ENCODE measurements at places on chromosomes 1 and 21.

DNA sequence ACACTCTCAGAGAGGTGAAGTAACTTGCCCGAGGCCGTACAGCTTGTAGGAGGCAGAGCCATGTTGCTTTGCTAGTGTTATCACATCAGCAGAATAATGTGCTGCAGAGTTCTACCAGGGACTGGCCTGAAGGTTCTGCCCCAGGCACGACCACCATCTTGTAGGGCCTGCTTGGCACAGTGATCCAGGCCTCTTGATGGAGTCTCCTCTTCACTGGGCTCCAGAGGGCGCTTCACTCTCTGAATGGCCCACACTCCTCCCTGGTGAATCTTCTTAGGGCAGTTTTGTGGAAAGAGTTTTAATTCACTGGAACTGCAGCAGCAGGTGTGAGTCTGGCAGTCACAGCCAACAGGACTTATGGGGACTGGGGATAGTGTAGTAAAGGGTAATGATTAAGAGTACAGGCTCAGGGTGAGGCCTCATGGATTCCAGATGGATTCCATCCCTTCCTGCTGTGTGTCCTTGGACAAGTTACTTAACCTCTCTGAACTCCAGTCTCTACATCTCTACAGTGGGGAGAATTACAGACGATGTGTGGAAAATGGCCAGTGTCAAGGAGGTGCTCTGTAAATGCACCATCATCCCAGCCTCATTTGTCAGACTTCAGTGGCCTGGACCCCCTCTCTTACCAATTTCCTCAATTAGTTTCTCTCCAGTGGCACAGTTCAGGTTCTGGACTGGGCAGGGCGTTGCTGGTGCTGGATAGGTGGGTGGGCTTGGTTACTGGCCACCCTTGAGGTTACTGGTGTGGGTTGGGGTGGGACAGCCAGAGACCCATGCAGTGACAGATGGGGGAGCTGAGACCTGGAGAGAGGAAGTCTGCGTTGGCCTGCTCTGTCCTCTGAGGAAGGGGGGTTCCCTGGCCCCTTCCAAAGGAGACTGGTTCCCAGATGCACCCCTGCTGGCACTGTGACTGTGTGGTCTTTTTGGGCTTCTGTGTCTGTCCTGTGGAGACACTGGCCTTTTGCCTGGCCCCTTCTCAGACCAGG, 45.9 kb upstream of the CSF3R start:
- no peak for DNase-seq

- no peak for DNase-seq
Measured at GRCh38 chr1:222310836-222311235, 237.1 kb downstream of the HHIPL2 start.

- DNase-seq, result no peak
Measured at GRCh38 chr1:209743145-209743482, 12.7 kb upstream of the TRAF3IP3 start.

GRCh38 chr1:205317311-205317917, 4.1 kb downstream of the NUAK2 start:
- no peak for DNase-seq

DNA sequence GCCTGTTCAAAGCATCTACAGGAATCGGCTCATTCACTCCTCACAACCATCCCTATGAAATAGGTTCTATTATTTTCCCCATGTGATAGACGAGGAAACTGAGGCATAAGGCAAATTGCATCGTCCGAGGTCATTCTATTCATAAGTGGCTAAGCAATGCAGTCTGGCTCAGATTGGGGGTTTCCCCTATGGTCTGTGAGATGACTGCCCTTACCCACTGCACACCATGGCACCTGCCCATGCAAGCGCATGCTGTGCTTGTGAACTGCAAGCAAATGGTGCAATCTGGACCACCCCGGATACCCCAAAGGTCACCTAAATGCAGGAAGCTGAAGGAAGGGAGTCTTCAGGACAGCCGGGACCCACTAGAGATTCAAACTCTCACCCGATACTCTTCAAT, 123.4 kb upstream of the SOD1 start:
- no peak for DNase-seq

DNA sequence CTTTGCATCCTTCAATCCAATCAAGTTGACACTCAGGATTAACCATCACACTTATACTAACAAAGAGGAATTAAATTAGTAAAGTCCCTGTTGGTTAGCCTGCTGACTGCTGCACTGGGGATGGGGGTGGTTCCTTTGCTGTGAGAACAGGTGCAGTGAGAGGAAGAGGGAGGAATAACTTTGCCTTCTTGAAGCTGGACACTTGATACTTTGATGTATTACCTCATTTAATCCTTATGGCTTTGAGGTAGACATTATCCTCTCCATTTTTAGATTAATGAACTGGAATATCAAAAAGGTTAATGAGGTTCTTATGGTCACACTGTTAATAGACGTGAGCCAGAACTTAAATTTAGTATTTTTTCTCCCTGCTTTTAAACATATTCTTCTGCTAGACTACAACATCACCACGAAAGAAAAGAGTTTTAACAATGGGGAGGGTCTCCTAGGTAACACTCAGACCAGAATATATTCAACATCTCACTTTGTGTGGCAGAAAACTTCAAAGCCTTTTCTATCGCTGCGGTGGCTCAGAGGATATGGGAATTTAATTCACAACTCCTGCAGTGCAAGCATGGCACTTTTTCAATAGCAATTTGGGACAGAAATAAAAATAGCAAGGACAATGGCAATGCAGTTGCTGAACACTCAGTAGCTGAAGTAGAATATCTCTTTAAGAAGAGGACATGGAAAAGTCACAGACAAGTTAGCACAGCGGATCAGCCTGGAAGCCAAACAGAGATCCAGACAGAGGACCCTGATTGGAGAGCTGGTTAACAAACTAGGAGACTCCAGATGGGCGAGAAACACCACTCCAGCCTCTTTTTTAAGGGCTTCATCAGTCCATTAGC, 68.8 kb upstream of the DNAH14 start:
- DNase-seq, result no peak

- DNase-seq, result no peak
Measured at GRCh38 chr1:54219688-54220003, 19.7 kb downstream of the MRPL37 start.

- DNase-seq, result no peak
Measured at GRCh38 chr1:105083611-105084010, 1333.9 kb downstream of the AMY1C start.

DNA sequence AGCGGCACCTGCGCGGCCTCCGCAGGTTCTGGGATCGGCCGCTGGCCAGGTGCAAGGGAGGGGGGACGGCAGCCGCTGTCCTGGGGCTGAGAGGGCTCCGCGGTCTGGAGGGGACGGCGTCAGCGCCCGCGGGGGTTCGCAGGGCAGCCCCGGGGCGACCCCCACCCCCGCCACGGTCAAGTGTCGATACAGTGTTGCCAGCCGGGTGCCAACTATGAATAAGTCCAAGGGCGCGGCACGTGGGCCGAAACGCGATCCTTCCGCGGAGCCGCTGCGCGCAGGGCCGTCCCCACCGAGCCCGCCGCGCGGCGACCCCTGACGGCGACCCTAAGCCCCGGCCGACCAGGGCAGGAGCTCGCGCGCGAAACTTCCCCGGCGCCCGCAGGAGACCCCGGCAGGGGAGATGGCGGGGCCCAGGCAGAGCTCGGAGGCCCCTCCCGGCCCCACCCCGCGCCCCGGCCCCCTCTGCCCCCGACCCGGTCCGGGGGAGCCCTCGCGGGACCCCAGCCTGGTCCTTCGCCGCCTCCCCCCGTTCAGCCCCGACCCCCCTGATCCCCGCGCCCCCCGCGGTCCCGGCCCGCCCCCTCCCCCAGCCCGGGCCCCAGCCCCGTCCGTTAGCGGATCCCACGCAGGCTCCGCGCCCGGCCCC, 586 bp upstream of the AGPAT3 start:
- no peak for DNase-seq

DNA sequence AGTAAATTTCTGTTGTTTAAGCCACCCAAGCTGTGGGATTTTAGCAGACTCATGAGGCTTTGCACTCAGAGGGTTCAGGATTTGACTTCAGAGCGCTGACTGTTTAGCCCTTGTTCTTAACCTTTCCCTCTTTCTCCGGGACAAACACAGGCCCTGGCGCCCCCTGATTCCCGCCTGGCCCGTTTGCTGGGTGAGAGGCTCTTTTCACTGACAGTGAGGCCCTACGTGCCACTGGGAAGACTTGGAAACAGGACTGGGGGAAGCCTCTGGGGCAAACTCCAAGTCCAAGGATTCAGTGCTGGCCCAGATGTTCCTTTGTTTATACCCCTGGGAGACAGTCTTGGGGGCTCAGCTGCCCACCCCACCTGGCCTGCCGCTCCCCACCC, 11.7 kb upstream of the TRIM63 start:
- no peak for DNase-seq

DNA sequence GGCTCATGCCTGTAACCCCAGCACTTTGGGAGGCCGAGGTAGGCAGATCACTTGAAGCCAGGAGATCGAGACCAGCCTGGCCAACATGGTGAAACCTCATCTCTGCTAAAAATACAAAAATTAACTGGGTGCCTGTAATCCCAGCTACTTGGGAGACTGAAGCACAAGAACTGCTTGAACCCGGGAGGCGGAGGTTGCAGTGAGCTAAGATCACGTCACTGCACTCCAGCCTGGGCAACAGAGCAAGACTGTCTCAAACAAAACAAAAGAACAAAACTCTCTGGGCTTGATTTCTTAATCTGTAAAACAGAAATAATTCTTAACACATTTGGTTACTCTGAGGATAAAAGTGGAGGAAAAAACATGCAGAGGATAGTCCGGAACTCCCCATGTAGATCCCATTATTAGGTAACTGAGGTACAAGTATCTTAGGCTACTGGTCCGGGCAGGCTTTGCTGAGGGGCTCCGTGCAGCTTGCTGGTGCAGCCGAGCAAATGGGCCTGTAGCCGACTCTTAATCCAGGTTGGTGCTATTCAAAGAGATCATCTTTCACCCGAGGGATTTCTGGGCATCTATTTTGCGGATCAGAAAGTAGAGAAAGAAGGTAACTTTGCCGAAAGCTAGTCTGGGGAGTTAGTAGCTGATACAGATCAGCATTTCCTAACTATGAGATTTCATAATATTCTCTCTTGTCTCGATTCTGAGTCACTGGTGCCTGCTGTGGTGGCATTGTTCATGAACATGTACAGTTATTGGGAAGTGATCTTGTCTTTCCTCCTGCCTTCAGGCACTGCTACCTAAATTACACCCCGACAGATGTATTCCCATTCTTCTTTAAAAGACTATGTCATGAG, 56.8 kb downstream of the NFIA start:
- DNase-seq, result no peak

DNA sequence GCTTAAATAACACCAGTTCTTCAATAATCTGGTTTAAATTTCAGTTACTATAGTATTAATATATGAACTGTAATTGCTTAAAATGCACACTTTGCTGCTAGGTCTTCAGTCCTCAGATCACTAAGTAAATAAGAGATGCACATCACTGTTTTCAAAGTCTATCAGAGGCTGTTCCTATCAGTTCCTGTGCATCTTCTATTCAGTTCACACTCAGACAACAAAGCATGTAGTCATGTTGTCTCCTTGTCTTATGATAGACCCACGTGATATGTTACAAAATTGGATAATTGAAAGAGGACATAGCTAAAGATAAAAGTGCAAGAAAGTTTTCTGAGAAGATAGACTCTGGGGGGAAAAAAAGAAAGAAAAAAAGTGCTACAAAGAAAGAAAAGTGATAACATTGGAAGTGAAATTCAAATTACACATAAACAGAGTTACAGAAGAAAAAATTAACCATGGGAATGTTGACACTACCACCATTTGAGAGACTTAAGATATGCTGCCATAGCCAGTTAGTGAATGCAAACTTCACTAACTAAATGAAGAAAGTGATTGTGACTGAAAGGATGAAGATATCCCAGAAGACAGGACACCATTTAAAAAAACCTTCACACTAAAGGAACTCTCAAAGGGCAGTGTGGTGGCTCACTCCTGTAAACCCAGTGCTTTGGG, 33.9 kb upstream of the TSNAX start:
- no peak for DNase-seq

DNA sequence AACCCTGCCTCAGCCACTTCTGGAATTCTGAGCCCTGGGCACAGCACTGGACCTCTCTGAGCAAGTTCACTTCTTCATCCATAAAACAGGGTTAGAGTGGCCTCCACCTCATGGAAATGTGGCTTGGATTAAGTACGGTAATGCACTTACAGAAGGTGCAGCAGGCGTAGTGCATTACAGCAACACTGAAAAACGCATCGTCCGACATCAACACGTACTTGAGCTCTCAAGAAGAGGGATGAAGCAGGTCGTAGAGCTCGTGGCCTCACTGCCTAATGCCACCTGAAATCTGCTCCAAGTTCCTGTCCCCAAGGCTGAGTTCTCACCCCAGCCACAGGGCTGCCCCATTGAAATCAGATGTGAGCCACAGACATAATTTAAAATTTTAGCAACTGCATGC, 650.1 kb downstream of the NPHP4 start:
- DNase-seq, result no peak

DNA sequence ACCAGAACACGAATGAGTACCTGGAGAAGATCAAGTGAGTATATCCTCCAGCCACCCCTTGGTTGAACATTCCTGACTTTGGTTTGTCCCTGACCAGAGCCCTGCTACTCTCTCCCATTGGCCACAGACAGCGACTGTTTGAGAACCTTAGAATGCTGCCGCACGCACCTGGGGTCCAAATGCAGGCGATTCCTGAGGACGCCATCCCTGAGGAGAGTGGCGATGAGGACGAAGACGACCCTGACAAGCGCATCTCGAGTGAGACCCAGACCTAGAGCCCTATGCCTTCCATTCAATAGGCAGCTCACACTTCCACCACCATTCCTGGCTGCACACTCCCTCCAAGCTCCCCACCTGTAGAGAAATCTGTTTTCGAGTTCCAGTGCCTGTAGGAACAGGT, 4.5 kb downstream of the MARCKSL1 start:
- no peak for DNase-seq

- DNase-seq, result no peak
Measured at GRCh38 chr21:43354666-43355065, 72.3 kb downstream of the SIK1 start.

- DNase-seq, result no peak
Measured at GRCh38 chr1:66542811-66543767, 9.1 kb downstream of the SGIP1 start.

DNA sequence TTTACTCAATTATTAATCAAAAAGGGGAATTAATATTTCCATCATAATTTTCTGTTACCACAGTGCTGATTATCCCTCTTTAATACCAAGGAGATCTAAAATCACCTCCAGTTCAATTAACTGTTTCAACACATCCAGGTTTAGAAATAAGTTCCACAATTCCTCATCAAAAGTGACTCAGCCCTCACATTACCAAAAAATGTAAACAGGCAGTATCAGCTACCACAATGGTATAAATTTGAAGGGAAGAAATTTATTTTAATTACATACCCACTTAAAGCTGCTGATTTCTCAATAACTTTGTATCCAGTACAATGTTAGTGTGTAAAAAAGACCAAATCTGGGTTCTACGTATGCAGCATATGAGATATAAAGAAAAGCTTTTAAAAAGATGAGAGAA, 51.9 kb downstream of the EIF4G3 start:
- DNase-seq, result no peak

DNA sequence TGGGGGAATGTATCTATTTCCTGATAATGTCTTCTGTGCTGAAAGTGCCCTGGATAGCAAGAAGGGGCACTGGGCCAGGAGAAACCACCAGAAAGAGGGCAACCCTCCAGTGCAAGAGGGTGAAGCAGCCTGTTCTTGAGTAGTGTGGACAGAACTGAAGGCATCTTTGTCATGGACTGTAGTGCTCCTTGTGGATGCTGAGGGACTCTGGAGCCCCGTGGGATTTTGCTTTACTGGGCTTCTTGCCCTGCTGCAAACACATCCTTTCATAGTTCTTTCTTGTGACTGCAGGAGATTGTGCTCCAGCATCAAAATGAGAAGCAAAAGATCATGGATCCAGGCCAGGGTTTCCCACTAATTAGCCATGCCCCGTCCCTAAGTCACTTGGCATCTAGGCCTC, 300.6 kb downstream of the ZNF326 start:
- no peak for DNase-seq

GRCh38 chr1:24870551-24871195, 59.4 kb downstream of the RUNX3 start:
- DNase-seq, result no peak
